ENCODE measurements at places on chromosomes 1 and 21.
A peak's percentile ranks its signal among the peaks of the same experiment; 100 is the strongest.

- no peak for DNase-seq
Measured at GRCh38 chr1:100506217-100506616, 31.7 kb upstream of the GPR88 start.

DNA sequence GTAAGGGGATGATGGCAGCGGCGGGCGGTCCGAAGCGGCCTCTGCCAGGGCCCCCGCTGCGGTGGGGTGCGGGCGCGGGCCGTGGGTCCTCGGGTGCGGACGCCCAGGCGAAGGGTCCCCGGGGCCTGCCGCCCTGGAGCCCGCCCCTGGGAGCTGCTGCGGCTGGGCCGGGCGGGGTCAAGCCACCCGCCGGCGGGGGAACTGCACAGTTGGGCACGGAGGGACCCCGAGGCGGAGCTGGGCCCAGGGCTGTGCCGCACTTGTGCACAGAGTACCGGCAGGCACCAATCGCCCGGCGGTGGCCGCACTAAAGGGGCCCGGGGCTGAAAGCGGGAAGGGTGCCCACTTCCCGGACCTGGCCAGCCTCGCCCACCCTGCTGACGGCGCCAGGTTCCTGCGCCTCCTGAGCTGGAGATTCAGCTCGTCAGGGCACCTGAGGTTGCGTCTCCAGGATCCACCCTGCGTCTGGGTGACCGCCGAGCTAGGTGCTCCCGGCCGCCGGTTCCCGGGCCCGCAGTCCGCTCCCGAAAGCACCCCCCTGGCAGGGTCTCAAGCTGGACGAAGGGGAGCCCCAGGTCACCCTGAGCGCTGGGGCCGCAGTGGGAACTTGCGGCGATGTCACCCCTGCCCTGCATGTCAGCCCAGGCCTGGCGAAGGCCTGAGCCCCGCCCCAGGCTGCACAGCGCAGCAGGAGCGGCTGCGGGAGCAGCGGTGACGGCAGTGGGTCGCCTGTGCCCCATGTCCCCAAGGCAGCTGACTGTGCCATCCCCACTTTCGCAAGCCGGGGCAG is 56.7 kb upstream of the ETV3 start:
- peak; percentile 57 for DNase-seq

DNA sequence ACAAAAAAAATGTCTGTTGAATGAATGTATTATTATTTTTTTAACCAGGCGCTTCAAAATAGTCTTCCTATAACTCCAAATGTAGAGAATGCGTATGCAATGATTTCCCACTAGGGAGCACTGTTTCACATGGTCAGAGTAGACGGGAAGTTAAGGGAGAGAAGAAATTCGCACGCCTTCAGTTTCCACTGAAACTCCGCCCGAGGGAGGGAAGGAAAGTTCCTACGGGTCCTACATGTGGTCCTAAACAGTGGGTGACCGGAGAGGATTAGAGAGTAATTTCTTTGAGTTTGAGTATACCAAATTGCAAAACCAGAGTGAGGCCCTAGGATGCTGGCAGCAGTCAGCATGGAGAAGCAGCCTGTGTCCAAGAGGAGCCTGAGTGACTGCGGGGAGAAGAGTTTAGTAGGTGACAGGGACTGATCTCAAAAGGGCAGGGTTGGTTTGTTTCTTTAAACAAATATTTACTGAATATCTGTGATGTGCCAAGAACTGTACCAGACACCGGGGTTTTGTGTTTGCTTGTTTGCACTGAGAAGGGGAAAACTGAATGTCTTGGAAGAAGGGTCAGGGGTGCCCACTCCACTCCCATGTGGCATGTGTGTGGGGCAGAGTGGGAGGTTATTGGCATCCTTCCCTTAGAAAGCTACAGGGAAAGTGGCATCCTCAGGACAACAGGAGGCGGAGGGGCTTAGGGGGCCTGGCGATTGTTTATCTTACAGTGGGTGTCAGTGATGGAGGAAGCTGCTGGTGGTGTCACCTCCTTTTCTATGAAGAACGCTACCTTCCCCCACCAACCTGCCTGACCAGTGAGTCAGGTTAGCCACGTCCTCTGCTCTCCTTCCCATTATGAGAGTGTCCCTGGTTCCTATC is 22.8 kb downstream of the RNU5D-1 start:
- peak; percentile 70 for DNase-seq

DNA sequence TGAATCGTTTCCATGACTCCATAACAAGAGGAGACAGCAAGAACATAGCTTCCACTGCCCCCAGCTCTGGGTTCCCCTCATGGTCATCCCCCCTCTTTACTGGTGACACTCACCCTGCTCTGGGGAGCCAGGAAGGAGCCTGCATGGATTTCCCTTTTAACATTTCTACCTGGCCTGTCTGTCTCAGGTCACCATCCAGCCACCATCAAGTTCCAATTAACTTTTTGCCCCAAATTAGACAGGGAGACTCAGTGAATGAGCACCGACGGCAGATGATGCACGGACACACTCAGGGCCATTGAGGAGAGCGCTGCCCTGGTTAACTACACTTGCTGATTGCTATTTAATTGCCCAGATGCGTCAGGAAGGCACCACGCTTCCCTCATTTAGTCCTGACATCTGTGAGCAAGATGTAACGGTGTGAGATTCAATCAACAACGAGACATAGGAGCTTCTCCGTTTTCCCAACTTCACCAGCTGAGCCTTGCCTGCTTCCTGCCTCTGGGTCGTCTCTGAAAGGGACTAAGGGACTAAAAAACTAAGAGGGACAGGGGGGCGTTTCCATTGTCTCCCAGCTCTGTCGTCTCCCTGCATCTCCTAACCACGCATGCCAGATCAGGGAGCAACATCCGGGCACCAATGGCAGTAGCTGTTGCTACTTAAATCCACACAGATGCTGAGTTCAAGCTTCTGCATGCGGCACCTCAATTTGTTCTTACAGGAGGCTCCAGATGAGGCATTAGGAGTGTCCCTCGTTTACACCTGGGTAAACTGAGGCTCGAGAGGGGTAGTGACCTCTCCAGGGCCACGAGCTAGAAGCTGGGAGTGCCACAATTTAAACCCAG is 426.7 kb downstream of the NPHP4 start:
- no peak for DNase-seq

DNA sequence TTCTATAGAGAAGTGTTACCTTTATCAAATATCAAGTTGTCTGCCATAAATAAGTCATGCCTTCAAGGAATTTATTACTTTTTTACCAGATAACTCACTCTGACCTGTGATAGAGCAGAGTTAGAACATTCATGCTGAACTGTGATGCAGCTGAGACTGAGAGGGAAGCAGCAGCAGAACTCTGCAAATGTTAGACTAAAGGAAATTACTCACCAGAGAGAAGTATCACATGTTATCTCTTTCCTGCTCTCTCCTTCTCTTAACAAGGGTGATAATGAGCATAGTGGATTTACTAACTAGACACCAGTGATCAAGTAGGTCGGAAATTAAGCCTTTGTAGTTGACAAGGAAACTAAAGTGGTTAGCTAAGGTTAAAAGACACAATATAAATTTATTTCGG is 181.6 kb downstream of the RASAL2 start:
- no peak for DNase-seq

DNA sequence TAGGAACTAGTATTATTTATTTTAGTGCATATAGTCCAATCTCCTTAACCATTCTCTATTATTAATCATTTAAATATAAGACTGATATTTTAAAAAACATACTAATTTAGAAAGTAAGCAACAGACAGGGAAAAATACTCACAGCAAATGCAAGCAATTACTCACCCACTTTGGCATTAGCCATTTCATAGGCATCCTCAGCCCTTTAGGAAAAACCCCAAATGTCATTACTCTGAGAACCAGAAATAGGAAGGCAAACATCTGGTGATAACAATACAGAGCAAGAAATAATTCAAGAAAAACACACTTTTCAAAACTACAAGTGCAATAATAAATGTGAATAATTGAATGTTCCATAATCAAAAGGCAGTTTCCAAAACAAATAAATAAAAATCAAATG is 545.1 kb downstream of the PLPP3 start:
- no peak for DNase-seq

DNA sequence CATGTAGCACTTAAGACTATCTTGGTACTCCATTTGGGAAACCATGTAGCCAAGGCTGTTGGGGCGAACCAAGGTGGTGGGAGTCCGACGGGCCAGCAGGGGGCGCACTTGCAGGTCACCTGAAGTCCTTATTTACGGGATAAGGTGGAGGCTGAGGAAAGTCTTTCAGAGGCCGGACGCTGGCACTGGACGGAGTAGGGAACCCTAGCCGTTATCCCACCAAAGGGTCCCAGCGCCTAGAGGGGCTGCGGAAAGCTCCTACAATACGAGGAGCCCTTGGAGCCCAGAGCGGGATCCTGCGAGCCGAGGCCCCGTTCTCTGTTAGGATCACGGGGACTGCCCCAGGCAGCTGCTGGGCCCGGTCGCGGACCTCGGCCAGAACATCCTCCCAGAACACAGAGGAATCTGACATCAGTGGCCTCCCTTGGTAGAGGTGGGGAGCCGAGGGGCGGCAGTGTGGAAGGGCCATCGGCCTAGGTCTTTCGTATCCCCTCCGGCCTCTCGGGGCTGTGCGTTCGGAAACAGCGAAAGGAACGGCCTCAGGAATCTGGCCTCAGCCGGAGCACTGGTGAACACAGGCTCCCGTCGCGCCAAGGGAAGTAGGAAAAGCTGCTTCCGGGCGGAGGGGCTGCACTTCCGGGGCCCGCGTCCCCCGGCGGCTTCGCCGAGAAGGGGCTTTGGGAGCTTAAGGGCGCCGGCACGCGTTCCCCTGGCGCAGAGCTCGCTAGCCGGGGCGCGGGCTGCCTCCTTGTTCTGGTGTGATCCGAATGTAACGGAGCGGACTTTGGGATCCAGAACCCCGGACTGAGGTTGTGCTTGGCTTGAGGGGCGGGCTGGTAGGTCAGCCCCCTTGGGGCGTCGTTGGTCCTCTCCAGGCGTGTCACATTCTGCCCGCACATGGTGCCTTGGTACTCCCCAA is 29.9 kb upstream of the RPTN start:
- DNase-seq, result peak; percentile 82

DNA sequence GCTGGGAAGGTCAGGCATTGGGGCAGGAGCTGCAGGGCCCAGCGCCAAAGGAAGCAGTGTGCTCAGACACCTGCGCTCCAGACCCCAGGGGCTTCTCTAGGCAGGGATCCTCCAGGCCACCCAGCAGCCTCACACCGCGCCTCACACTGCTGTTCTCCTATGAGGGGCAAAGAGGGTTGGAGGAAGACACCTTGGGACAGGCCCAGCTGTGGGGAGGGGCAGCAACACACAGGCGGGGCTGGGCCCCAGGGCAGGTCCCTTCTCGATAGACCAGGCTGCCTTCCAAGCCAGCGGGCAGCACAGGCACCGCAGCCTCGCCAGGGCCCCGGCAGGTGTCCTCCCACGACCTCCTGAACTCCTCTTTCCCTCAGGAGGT is 20.7 kb upstream of the PRSS38 start:
- peak; percentile 50 for DNase-seq

GRCh38 chr1:42046761-42047507 is 106.3 kb upstream of the GUCA2B start:
- no peak for DNase-seq

DNA sequence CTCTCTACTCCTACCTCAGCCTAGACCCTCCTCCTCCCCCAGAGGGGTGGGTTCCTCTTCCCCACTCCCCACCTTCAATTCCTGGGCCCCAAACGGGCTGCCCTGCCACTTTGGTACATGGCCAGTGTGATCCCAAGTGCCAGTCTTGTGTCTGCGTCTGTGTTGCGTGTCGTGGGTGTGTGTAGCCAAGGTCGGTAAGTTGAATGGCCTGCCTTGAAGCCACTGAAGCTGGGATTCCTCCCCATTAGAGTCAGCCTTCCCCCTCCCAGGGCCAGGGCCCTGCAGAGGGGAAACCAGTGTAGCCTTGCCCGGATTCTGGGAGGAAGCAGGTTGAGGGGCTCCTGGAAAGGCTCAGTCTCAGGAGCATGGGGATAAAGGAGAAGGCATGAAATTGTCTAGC is 21.6 kb upstream of the VPS13D start:
- no peak for DNase-seq

GRCh38 chr1:245583575-245584330 is 429.0 kb downstream of the KIF26B start:
- no peak for DNase-seq

- DNase-seq, result no peak
Measured at GRCh38 chr1:22868331-22868730, 104.3 kb downstream of the LACTBL1 start.

DNA sequence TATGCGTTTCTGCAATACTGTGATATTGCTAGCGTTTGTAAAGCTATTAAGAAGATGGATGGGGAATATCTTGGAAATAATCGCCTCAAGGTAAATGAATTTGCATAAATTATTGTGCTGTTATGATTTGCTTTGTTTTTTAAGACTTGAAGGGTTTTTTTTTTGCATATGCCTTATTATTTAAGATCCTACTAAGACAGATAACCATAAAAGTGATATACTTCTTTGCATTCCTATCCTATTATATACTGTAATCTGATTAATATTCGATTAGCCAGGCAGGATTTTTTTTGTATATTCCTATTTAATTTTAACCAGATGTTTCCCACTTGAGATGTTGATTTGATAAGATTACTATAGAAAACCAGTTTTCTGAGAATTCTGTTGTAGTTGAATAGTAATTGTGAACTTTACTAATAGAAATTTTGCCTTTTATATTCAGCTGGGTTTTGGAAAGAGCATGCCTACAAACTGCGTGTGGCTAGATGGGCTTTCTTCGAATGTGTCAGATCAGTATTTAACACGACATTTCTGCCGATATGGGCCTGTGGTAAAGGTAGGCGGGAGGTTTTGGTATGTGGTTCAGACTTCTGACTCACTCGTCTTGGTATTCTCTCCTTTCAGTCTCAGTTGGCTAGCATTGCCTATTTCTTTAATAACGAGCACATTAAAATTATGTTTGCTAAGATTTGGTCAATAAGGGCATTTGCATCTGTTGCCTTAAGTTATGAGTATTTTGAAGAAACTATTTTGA is 56.8 kb downstream of the ZBTB17 start:
- no peak for DNase-seq
